ENCODE measurements at places on chromosomes 5 and 9. TPM values are rescaled to one million over a fixed set of nuclear protein-coding genes. Genes with fewer than 3 reads are reported as not detected.

DNA sequence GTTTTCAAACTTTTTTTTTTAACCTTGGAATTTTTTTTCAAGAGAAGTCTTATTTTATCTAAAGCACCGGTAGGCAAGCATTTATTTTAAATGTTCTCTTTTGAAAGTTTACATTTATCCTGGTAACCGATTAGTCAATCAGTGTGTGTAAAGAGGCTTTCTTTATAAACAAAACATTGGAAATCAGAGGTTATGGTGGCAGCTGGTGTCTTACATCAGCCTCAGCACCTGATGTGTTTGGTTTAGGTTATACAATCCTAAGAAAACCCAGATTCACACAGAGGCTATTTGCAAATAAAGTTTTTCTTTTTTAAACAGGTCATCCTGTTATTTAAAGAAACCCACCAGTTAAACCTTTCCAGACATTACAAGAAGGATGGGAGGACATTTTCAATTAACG lies 173.3 kb upstream of the GDNF start:
- H3K27ac ChIP-seq, result no peak overlapping the region
- peaks cover 46% of the 10 kb centered on the region for H3K27me3 ChIP-seq
- no peak for DNase-seq
- H3K36me3 ChIP-seq, result no peaks in the 10 kb centered on the region

GRCh38 chr9:19371942-19372341 lies 8.1 kb downstream of the RPS6 start:
- H3K4me3 ChIP-seq, result no peak overlapping the region
- DNase-seq, result no peak
- peak overlapping the region; percentile 41 for H3K27ac ChIP-seq
- peaks cover 15% of the 10 kb centered on the region for H3K36me3 ChIP-seq
- H3K27me3 ChIP-seq, result no peaks in the 10 kb centered on the region
- H3K4me1 ChIP-seq, result peaks cover 23% of the 10 kb centered on the region

- no peaks in the 10 kb centered on the region for H3K36me3 ChIP-seq
- no peak overlapping the region for H3K4me3 ChIP-seq
- peaks cover 25% of the 10 kb centered on the region for H3K4me1 ChIP-seq
- no peak for DNase-seq
- no peaks in the 10 kb centered on the region for H3K27me3 ChIP-seq
- H3K27ac ChIP-seq, result no peak overlapping the region
These were observed 9.1 kb downstream of the S1PR3 start for GRCh38 chr9:89000371-89000781.

GRCh38 chr5:18954239-18954638 lies 1033.8 kb downstream of the CDH18 start:
- no peak overlapping the region for H3K4me3 ChIP-seq
- no peaks in the 10 kb centered on the region for H3K4me1 ChIP-seq
- no peak overlapping the region for H3K27ac ChIP-seq
- no peaks in the 10 kb centered on the region for H3K36me3 ChIP-seq

- H3K36me3 ChIP-seq, result no peaks in the 10 kb centered on the region
- H3K4me1 ChIP-seq, result peaks cover 11% of the 10 kb centered on the region
- no peak overlapping the region for H3K27ac ChIP-seq
- no peaks in the 10 kb centered on the region for H3K27me3 ChIP-seq
- DNase-seq, result no peak
These were observed 232.4 kb downstream of the SAXO1 start for GRCh38 chr9:18800579-18800978.

WWC1 gene
- 2.1 TPM for total RNA-seq

PALM2AKAP2 gene
- total RNA-seq, result 46.3 TPM

- H3K36me3 ChIP-seq, result no peaks in the 10 kb centered on the region
- H3K27me3 ChIP-seq, result peaks cover 18% of the 10 kb centered on the region
- no peak overlapping the region for H3K27ac ChIP-seq
- DNase-seq, result no peak
- H3K4me1 ChIP-seq, result peaks cover 9% of the 10 kb centered on the region
- H3K4me3 ChIP-seq, result no peak overlapping the region
These were observed 4.5 kb upstream of the TLE1 start for GRCh38 chr9:81693671-81694378.

GRCh38 chr9:81314490-81314889 lies 374.9 kb downstream of the TLE1 start:
- no peak overlapping the region for H3K27ac ChIP-seq
- H3K4me1 ChIP-seq, result no peaks in the 10 kb centered on the region
- H3K36me3 ChIP-seq, result peaks cover 1% of the 10 kb centered on the region
- no peaks in the 10 kb centered on the region for H3K27me3 ChIP-seq
- DNase-seq, result no peak

UBE2QL1 gene
- total RNA-seq, result 0.17 TPM

NOXA1 gene
- 0.97 TPM for total RNA-seq

- no peaks in the 10 kb centered on the region for H3K36me3 ChIP-seq
- peak overlapping the region; percentile 67 for H3K27ac ChIP-seq
- DNase-seq, result no peak
These were observed 548.6 kb upstream of the TLE4 start for GRCh38 chr9:79023134-79023580.

PTGES2 gene
- total RNA-seq, result 53.6 TPM

DNA sequence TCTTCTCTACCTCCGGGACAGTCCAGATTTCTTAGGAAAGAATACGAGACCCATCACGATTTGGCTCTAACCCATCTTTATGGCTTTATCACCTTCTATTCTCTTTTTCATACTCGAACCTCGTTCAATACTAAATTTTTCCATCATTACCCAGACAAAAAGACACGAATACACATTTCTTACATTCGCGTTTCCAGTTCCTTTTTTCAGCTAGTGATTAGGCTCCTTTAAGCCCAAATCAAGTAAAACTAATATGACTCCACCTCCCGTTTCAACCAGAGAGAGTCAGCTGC lies 506 bp downstream of the ZBTB6 start:
- H3K27ac ChIP-seq, result peak overlapping the region; percentile 99
- DNase-seq, result no peak
- H3K4me3 ChIP-seq, result peak overlapping the region; percentile 92
- H3K27me3 ChIP-seq, result no peaks in the 10 kb centered on the region

FGFR4 gene
- total RNA-seq, result 1.9 TPM
